ENCODE measurements at places on chromosomes 2 and 18.
A peak's percentile ranks its signal among the peaks of the same experiment; 100 is the strongest.

DNA sequence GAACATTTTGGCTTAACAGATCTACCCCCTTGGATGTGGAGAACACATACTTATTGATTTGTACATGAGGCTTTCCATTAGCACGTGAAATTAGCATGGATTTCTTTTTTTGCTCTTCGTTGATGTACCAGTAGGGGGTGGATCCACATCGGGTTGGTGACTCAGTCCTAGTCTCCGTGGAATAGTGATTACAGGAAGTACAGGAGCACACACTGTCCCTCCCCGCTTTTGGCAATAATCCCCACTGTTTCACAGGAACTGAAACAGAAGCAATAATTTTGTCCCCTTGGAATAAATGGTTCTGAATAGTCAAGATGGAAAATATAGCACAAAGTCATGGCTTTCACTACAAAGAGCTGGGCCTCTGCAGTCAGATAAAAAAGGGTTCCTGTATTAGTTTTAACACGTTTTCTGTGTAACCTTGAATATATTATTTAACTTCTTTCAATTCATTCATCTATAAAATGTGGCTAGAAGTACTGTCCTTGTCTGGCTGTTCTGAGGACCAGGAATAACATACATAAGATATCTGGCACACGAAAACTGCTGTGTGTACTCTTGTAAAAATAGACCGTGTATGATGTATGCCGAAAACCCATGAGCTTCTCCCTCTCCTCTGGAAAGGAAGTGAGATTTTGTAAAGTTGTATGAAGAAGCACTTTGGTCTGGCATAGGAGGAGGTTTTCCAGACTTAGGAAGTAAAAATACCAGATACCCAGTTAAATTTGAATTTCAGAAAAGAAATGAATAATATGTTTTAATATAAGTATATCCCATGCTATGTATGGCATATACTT is 229.2 kb downstream of the GALR1 start:
- DNase-seq, result no peak

DNA sequence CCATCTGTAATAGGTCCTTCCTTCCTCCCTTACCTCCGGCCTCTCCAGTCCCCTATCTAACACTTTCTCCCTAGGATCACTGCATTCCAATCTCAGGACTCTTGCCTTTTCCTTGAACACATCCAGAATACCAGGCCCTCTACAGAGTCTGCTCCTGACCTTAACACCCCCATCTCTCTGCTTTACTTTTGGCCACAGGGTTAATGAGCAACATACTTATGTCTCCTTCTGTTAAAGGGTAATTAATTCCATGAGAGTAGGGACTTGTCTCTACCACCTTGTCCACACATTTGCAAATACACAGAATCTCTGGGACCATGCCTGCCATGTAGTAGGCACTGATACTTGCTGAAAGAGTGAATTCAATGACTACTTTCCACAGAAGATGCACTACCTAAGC is 94.9 kb downstream of the COBLL1 start:
- no peak for DNase-seq

GRCh38 chr18:59279722-59280121 is 6.5 kb upstream of the RAX start:
- DNase-seq, result no peak

DNA sequence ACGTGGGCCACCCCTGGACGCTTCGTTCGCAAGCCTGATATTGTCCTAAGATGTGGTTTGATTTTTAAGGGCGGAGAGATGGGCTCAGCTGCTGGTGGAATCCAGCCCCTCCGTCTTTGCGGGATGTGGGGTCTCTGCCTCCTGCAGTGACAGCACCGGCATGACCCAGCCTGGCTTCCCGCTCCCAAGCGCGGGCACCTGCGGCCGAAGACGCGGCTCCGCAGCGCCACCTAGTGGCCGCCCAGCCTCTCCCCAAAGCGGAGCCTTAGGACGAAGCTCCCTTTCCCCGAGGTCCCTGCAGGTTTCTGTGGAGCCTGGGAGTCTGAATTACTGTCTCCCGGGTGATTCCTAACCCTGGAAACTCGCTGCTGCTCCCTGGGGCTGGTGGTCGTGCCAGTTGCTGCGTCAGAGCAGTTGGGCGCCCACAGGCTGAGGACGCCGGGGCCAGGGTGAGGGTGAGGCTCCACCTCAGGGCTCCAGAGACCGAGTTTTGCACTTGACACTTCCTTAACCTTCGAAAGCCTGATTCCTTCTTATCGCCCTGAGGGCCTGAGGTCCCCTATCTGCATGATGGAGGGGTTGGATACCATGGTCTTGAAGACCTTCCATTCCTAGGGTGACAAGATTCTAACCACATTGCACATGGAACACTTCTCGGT is 137.5 kb downstream of the TPO start:
- peak; percentile 30 for DNase-seq

DNA sequence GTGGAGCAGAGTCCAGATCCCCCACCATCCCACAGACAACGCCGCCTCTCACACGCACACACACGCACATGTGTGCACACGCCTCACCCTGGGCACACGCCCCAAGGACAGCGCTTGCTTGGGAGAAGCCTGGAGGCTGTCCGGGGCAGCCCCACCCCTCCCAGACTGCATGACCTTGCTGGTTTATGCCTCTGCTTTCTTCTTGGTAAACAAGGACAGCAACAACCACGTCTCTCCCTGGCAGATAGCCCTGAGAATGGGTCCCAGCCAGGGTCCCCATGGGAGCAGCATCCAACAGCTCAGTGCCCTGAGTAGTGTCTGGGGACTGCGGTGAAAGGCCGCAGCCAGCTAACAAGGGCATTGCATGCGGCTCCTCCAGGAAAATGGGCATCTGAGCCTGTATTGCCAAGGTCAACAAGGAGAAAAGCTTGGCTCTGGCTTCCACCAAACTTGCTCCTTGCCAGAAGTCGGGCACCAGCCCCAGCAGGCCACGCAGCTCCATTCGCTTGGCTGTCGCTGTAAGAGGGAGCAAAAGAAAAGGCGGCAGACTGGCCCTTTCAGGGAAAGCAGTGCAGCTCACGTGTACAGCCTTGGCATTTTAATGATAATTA is 234.6 kb downstream of the EIPR1 start:
- DNase-seq, result no peak

- DNase-seq, result no peak
Measured at GRCh38 chr2:120683701-120684100, 52.0 kb upstream of the GLI2 start.

GRCh38 chr2:72543497-72544216 is 282.2 kb downstream of the EXOC6B start:
- DNase-seq, result no peak

GRCh38 chr2:214836568-214836967 is 27.1 kb upstream of the BARD1 start:
- DNase-seq, result peak; percentile 25

DNA sequence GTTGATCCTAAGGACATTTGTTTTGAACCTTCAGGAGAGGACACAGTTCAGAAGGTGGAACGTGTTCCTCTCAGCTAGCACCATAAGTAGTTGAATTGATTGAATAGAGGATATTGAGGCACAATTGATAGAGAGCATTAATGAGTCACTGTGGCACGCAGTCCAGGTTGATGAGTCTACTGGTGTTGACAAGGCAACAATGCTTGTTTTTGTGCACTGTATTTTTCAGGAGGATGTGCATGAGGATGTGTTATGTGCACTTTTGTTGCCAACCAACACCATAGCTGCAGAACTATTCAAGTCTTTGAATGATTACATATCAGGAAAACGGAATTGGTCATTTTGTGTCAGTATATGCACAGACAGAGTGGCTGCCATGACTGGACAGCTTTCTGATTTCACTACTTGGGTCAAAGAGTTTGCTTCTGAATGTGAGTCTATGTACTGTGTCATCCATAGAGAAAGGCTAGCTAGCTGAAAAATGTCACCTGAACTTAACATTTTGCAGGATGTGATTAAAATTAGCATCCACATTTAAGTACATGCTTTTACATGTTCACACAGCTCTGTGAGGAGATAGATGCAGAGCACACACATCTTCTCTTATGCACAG is 140.1 kb upstream of the B3GNT2 start:
- DNase-seq, result no peak

DNA sequence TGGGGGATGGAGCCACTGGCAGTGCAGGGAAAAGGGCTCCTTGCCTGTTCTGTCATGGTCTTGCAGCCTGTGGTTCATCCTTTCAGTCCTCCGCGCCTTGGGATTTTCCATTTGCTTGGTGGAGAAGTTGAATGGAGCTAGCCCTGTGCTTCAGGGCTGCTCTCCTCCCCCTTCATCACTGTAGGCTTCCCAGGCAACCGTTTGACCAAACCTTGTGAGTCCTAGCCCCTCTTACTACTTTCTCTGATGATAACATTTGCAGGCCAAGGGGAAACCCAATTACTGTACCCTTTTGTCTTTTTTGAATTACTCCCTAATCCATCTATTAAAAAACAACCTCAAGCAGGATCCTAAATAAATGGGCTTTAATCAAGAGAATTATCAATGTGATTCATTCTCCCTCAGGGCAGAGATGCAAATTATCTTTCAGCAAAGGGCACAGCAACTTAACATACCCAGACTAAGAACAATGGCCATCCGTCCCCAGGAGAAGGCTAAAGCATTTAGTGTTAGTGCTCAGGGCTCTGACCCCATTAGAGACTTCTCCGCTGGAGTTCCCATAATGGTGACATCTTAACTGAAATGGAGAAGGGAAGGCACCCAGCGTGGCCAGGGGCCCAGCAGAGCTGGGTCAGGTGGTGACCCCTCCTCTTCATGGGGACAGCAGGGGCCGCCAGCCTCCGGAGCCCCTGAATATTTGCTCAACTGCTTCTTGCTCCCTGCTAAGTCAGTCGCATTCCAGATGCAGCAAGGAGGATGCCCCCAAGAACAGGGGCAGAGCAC is 40.7 kb downstream of the RHOB start:
- no peak for DNase-seq

- no peak for DNase-seq
Measured at GRCh38 chr2:95526360-95527341, 42.1 kb upstream of the TRIM43B start.

GRCh38 chr18:7805096-7805495 is 238.0 kb downstream of the PTPRM start:
- no peak for DNase-seq

DNA sequence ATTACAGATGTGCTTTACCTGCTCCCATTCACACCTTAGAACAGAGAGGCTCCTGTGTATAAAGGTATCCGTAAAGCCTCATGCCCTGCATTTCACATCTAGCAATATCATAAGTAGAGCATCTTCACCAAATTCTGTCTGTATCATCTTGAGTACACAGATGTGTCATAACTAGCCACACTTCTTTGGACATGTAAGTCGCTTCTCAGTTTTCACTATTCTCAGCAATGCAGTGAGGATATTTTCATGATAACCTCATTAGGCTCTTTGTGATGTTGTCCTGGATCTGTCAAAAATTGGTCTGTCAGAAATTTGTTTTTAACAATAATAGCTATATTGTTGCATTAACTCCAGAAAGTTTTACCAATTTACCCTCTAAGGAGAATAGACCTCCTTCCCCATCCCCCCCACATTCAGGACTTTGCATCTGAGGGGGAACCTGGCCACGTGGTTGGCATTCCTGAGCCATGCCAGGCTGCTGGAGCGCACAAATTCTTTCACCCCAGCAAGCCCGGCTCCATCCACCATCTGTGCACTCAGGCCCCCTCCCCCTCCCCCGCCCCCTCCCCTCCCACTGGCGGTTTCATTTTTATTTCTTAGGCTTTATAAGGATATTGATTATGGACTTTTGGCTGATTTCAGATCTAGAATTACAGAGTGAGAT is 34.1 kb downstream of the AGAP1 start:
- DNase-seq, result no peak

GRCh38 chr2:55311444-55311870 is 42.4 kb upstream of the MTIF2 start:
- DNase-seq, result peak; percentile 69

GRCh38 chr2:215055891-215056290 is 82.5 kb downstream of the ABCA12 start:
- no peak for DNase-seq

- DNase-seq, result peak; percentile 57
Measured at GRCh38 chr2:70979180-70979488, 704 bp downstream of the ANKRD53 start.

- DNase-seq, result no peak
Measured at GRCh38 chr2:218397463-218397819, 2.2 kb upstream of the CTDSP1 start.

- DNase-seq, result peak; percentile 73
Measured at GRCh38 chr2:28080911-28081310, 190.4 kb downstream of the BABAM2 start.

- no peak for DNase-seq
Measured at GRCh38 chr18:35106845-35107148, 65.6 kb downstream of the MAPRE2 start.

GRCh38 chr2:210195101-210195852 is 24.1 kb upstream of the KANSL1L start:
- DNase-seq, result peak; percentile 45

GRCh38 chr2:136487421-136487820 is 277.9 kb upstream of the THSD7B start:
- DNase-seq, result no peak

DNA sequence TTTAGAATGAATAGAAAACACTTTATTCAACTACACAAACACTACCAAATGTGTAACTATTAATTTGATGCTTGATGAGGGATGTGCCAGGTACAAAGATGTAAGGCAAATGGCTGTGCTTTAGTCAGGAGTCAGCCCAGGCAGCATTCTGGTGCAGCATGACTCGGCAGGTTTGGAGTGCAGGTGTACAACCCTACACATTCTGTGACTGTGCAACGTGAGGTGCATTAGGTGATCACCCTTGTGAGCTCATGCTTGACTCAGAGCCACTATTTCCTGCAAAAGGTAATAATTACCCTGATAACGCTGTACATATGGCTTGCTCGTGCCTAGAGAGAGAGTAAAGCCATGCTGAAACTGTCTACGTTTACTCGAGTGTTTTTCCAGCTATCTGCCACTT is 288.7 kb upstream of the DSEL start:
- DNase-seq, result no peak

DNA sequence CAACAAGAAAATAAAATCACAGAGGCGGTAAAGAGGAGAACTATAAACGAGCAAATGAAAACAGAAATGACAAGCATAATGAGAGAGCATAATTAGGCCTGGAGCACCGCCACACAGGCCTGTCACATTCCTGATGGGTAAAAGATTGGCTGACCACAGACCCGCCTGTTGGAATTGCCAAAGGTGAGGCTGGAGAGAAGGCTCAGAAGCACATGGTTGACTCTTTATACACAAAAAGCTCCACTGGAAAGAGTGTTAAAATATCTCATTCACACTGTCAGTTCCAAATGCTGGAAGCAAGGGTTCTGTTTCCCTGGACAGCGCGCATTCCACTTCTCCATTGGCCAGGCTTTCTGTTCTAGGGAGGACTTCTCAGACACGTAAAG is 5.9 kb upstream of the LGALSL start:
- DNase-seq, result no peak

- DNase-seq, result no peak
Measured at GRCh38 chr18:44298566-44298965, 382.1 kb upstream of the SETBP1 start.

- DNase-seq, result no peak
Measured at GRCh38 chr2:172072706-172073105, 12.6 kb upstream of the DLX1 start.

All from mesenchymal stem cell (in vitro differentiated cells and primary cell).